ENCODE measurements at places on chromosomes 6 and 20.

GRCh38 chr6:157954150-157955117 is 27.2 kb upstream of the SYNJ2 start:
- no peak for DNase-seq

- no peak for DNase-seq
These were observed 26.2 kb downstream of the TOP1 start for GRCh38 chr20:41054847-41055230.

GRCh38 chr20:4083098-4083865 is 67.9 kb upstream of the RNF24 start:
- DNase-seq: no peak

DNA sequence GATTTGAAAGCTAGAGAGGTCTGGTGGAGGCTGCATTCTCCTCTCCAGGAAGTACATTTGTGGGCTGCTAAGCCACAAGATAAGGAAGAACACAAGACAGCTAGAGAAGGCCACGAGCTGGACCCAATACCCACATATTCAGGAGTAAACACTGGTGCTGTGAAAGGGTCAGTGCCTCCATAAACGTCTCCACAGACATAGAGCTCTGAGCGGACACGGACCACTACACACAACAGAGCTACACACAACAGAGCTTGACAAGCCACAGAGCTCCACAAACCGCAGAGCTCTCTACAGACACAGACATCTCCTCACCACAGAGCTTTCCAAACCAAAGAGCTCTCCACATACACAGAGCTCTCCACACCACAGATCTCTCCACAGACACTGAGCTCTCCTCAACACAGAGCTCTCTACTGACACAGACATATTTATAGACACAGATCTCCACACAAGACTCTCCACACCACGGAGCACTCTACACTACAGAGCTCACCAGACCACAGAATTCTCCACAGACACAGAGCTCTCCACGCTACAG is 51.9 kb downstream of the ERMARD start:
- DNase-seq: no peak

GRCh38 chr20:50067018-50067417 is 45.9 kb downstream of the UBE2V1 start:
- DNase-seq: no peak

DNA sequence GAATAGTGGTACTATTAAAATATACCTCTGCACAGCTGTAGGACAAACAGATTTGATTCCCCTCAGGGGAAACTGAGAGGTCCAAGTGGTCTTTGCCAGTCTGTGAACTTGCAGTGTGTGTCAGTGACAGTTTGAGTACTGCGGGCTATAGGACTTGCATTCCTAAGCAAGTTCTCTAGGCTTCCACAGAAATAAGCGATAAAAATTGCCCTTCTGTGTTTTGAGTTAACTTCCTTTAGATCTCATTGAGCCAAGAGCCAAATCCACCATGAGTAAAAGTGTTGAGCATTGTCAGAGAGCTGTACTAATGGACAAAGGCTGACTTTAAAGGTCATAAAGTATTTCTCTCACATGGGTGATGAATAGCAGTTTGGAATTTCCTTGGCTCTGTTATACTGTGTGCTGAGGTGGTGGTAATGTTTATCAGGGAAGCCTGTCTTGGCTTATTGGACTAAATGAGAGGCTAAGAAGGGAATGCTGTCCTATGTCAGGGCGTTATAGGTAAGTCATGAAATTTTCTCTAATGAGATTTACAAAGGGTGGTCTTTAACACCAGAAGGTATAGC is 122.6 kb upstream of the MAP3K7 start:
- no peak for DNase-seq

DNA sequence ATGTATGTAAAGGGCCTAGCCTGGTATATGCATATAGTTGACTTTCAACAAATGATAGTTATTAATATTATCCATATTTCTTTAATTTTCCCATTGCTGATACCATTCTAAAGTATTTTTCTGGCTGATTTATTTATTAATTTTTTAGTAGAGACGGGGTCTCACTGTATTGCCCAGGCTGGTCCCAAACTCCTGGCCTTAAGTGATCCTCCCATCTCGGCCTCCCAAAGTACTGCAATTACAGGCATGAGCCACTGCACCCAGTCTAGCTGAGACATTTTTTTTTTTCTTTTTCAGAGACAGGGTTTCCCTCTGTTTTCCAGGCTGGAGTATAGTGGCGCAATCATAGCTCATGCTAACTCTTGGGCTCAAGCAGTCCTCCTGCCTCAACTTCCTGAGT is 29.8 kb upstream of the MROH8 start:
- no peak for DNase-seq

DNA sequence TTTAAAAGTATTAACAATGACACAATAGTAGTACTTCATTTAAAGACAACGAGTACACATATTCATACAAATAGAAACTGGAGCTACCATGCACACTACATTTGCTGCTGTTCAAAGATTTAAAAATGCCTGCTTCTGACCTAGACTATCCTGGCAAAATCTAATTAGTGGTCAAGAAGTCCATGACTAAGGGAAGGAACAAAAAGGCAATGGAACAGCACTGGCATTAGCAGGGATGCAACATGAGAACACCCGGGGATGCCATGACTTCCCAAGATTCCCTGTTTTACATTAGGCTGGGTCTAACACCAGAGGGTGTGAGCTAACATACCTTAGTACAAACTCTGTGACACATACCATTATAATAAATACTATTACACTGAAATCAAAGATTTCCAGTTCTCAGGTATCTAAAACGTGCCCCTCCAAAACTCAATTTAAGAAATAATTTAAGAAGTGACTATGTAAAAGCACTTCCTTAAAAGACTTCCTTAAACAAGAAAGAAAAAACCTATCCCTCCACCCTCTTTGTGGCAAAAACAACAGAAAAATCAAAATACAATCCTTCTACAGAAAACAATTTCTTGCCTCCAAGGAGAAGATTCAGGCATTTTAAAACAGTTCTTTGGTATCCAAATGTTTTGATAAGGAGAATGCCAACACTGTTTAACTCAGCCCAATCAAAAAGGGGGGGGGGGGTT is 25.5 kb downstream of the CHD6 start:
- no peak for DNase-seq

DNA sequence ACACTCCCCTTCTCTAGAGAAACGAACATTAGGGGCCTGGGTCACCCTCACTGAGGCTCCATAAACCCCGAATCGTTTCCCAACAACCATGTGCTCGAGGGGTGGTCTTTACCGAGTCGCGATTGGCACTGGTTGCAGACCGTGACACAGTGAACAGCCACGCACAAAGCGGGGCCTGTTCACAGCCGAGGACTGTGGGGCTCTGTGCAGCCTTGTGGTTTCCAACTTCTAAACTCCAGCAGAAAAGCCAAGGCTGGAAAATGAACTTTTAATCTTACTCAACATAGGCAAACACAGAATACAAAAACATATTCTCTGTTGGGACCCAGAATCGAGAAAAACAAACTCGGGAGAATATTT is 19.0 kb downstream of the RRBP1 start:
- DNase-seq: no peak

DNA sequence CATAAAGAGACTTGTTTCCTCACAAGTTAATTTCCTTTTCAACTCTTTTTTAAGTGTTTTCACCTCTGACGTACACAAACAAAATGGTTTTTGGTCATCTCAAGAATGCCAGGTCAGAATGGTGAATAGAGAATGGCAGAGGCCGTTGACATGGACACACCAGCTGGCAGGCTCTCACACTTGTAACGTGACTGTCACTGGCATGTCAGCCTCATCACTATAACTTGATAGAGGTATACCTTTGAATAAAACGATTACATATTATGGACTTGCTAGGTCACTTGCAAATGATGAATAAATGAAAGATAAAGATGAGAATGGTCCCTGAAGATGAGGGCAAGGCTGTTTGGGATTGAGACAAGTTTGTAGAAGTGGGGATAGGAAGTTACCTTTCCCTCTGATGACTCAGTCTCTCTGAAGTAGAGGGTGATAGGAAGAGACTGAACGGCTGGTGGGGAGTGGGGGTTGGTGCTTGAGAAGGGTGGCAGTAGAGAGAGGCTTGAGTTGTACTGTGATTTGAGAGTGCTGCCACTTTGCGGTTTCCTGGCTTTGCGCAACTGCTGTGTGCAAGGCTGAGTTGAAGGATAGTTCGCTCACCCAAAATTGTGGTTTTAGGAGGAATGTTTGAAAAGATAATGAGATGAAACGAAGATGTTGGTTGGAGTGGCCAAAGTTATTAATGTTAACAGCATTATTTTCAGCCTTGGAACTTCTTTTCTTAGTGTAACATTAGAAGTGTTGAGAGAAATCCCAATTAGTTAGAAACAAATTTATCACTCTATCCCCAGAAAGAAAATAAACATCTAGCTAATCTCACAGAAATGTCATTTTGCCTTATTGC is 30.3 kb downstream of the TBPL1 start:
- no peak for DNase-seq

DNA sequence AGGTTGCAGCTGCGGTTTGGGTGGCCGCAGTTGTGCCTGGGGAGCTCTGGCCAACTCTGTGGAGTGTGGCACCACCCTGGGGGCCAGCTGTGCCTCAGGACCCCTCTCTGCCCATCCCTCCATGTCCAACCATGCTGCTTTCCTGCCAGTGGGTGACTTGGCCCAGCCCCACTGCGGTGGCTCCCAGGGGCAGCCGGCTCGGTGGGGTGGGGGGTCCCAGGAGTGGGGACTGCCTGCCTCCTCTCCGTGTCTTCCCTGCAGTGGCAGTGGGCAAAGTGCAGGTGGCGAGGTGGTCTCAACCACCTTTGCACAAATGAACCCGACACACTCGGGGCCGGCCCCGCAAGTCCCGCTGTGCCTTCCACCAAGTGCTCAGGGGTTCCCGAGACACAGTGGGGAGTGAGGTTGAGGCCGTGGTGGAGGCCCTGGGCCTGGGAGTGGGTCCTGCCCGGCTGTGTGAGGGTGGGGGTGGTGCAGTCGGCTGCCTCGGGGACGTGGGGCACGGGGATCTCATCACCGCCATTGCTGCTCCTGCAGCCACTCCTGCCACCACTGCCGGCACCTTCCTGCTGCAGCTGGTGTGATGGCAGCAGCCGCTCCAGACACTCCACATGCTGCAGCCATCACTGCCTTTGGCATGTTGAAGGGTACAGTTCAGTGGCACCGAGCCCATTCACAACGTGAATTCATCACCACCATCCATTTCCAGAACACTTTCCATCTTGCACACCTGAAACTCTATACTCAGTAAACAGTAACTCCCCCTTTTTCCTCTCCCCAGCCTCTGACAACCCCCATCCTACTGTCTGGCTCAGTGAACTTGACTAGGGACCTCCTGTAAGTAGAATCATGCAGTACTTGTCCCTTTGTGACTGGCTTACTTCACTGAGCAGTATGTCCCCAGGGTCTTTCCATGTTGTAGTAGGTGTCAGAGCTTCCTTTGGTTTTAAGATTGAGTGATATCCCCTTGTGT is 10.7 kb upstream of the SLCO4A1 start:
- no peak for DNase-seq

- DNase-seq: no peak
These were observed 13.3 kb upstream of the RHAG start for GRCh38 chr6:49649988-49650387.

GRCh38 chr6:122734529-122735395 is 44.8 kb upstream of the FABP7 start:
- DNase-seq: no peak

DNA sequence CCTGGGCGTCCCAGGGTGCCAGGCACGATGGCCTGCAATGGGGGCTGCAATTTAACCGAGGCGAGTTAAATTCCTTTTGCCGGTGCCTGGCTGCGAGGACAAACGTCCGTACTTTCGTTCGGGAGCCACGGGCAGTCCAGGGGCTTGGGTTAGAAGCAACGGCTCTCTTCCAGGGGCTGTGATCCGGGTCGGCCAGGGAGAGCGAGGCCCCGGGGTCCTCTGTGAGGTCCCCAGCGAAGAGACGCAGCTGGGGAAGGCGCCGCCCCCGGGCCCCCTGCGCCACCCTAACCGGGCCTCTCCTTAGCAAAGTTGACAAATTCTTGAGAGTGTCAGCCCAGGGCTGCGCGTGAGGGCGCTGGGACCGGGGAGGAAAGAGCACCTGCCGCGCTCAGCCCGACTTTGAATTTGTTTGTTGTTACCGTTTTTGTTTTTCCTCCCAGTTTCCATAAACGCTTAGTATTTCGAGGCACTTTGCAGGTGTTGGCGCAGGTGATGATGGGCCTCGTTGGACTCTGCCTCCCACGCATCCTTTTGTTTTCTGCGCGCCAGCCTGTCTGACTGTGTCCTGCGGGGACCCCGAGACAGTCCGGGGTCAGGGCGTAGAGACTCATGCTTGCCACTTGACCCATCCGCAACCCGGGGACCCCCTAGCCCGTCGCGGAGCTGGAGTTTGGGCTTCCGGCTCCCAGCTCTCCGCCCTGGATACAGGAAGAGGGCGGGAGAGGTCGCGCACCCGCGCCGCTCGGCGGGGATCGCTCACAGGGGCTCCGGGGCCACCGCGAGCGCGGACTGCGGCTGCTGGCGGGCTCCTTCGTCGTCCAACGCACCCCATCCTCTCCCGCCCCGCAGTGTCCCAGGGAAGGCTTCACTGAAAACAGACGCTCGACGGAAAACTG is 5.8 kb downstream of the OLIG3 start:
- DNase-seq: no peak

DNA sequence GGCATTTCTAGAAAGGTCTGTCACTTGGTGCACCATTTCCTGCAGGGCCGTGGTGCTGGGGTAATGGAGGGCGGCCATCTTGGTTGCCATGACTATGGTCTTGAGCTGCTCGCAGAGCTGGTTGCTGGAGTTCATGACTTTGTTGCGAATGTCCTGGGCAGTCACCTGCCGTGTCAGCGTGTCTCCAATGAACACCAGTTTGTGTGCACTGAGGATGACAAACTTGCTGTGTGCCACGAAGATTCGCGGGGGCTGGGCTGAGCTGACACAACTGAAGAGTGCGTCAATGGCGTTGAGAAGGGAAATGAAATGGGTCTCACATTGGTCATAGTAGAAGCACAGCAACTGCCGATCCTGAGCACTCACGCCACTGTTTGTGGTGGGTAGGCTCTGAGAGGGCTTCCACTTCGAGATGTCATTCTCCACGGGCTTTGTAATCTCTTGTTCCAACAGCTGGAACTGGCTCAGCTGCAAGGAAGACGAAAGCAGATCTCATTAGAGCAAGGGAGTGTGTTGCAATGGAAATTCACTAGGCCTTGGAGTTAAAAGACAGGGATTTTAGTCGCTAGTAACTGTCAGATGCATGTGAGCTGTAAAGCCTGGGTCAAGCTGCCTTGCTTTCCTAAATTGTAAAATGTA is 47.1 kb downstream of the NEDD9 start:
- DNase-seq: no peak
